Breast epithelium (tissue), 4 donors: ENCODE measurements at places on chromosomes 5 and 9. TPM values are rescaled to one million over a fixed set of nuclear protein-coding genes. Genes with fewer than 3 reads are reported as not detected.

DNA sequence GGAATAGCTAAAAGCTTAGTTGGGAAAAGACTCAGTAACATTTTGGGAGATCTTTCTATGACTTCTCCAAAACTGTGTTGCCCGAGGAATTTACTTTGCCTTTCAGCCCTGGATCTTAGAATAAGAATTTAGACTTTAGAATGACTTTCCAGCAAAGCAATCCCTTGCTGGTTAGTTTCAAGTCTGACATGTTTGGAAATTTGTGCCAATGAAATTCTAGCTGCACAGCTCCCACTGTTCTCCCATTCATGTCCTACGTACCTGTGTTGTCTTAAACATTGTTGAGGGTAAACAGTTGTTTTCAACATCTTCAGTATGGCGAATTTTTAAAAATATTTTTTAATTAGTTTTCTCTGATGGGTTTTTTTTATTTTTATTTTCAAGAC is 111.4 kb downstream of the CCDC192 start:
- no peaks in the 10 kb centered on the region for H3K36me3 ChIP-seq
- no peaks in the 10 kb centered on the region for H3K4me1 ChIP-seq
- H3K27me3 ChIP-seq, result no peaks in the 10 kb centered on the region
- peak overlapping the region; percentile 45 for H3K27ac ChIP-seq

GRCh38 chr9:92794426-92794825 is 29.8 kb upstream of the BICD2 start:
- no peaks in the 10 kb centered on the region for H3K27me3 ChIP-seq
- no peaks in the 10 kb centered on the region for H3K4me1 ChIP-seq
- H3K4me3 ChIP-seq, result no peak overlapping the region
- no peaks in the 10 kb centered on the region for H3K36me3 ChIP-seq
- no peak overlapping the region for H3K27ac ChIP-seq

DNA sequence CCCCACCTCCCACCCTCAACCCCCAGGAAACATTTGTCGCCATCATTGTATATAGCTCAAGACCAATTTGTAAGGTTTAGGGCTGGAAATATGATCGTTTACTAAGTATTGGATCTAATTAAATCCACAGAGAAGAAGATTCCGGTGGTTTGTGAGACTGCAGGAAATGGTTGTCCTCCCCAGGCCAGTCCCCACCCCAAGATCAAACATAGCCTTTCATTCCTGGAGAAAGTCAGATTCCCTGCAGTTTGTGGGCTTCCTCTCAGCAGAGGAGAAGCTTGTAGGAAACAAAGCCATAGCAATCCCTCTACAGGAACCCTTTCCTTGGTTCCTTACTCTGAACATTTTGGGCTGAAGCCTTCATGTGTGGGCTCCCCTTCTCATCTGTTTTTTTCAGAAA is 79.2 kb upstream of the TBCA start:
- no peak for DNase-seq
- H3K4me3 ChIP-seq, result no peak overlapping the region
- no peaks in the 10 kb centered on the region for H3K36me3 ChIP-seq
- no peaks in the 10 kb centered on the region for H3K4me1 ChIP-seq
- no peak overlapping the region for H3K27ac ChIP-seq
- H3K27me3 ChIP-seq, result no peaks in the 10 kb centered on the region

GRCh38 chr9:23779220-23779619 is 46.8 kb downstream of the ELAVL2 start:
- H3K4me3 ChIP-seq, result no peak overlapping the region
- H3K27me3 ChIP-seq, result no peaks in the 10 kb centered on the region
- no peaks in the 10 kb centered on the region for H3K4me1 ChIP-seq
- no peak overlapping the region for H3K27ac ChIP-seq
- DNase-seq, result no peak
- H3K36me3 ChIP-seq, result no peaks in the 10 kb centered on the region

GRCh38 chr5:38373743-38374142 is 115.4 kb downstream of the EGFLAM start:
- no peak overlapping the region for H3K27ac ChIP-seq
- H3K4me1 ChIP-seq, result no peaks in the 10 kb centered on the region
- no peaks in the 10 kb centered on the region for H3K36me3 ChIP-seq

- H3K27ac ChIP-seq, result no peak overlapping the region
- H3K4me3 ChIP-seq, result no peak overlapping the region
- H3K27me3 ChIP-seq, result no peaks in the 10 kb centered on the region
- H3K4me1 ChIP-seq, result no peaks in the 10 kb centered on the region
Measured at GRCh38 chr9:115207003-115207836, 89.3 kb upstream of the TNC start.

- no peaks in the 10 kb centered on the region for H3K27me3 ChIP-seq
- H3K4me1 ChIP-seq, result no peaks in the 10 kb centered on the region
- no peak overlapping the region for H3K27ac ChIP-seq
- no peak for DNase-seq
- H3K4me3 ChIP-seq, result no peak overlapping the region
Measured at GRCh38 chr5:10416868-10417267, 24.8 kb upstream of the ROPN1L start.

GRCh38 chr9:114525513-114525912 is 20.2 kb upstream of the WHRN start:
- H3K4me3 ChIP-seq, result no peak overlapping the region
- no peaks in the 10 kb centered on the region for H3K4me1 ChIP-seq
- no peaks in the 10 kb centered on the region for H3K27me3 ChIP-seq
- DNase-seq, result no peak
- H3K36me3 ChIP-seq, result no peaks in the 10 kb centered on the region

DNA sequence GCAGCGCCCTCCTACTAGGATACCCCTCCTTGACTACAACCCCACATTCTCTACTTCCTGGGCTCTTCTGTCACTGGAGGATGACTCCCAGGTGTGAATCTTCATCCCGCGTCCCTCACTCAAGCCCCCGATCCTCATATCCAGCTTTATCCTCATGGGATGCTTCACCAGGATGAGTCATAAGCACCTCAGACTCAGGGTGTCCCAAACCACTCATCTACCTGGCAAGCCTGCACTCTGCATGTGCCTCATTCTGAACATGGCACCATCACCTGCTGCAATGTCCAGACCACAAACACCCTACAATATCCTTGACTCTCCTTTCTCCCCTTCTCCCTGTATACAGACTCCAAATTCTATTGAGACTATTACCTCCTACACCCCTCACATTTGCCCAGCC is 1.5 kb upstream of the TGFBI start:
- H3K4me1 ChIP-seq, result peaks cover 9% of the 10 kb centered on the region
- H3K4me3 ChIP-seq, result no peak overlapping the region

DNA sequence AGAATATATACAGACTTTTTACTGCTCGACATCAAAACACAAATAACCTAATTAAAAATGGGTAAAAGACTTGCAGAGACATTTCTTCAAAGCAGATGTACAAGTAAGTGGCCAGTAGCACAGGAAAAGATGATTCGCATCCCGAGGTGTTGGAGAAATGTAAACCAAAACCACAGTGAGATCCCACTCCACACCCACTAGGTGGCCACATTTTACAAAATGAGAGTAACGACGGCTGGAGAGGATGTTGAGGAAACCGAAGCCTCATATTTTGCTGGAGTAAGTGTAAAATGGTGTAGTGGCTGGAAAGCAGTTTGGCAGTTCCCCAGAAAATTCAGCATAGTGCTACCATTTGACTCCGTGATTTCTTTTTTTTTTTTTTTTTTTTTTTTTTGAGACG is 21.3 kb upstream of the GBGT1 start:
- H3K27ac ChIP-seq, result no peak overlapping the region
- DNase-seq, result no peak
- no peaks in the 10 kb centered on the region for H3K4me1 ChIP-seq
- no peak overlapping the region for H3K4me3 ChIP-seq
- no peaks in the 10 kb centered on the region for H3K27me3 ChIP-seq
- no peaks in the 10 kb centered on the region for H3K36me3 ChIP-seq

- H3K27ac ChIP-seq, result no peak overlapping the region
- no peak for DNase-seq
- no peaks in the 10 kb centered on the region for H3K27me3 ChIP-seq
- no peaks in the 10 kb centered on the region for H3K4me1 ChIP-seq
- H3K36me3 ChIP-seq, result no peaks in the 10 kb centered on the region
Measured at GRCh38 chr5:173862047-173862477, 26.1 kb upstream of the CPEB4 start.

DNA sequence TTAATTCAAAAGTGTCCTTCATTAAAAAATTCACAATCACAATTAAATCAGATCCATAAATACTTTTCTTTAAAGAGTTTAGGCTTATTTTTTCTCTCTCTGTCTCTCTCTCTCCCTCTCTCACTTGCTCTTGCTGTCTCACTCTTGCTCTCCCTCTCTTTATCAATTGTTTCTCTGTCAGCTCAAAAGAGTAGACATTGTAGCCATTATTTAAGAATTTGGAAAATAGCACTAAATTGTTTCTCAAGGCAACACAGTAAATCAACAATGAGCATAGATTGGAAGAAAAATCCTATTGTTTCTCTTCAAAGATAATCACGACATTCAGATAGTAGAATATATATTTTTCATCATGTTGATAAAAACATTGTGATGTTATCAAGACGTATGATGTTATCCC is 1114.0 kb downstream of the PTPRD start:
- H3K27me3 ChIP-seq, result no peaks in the 10 kb centered on the region
- DNase-seq, result no peak
- no peak overlapping the region for H3K27ac ChIP-seq
- H3K4me3 ChIP-seq, result no peak overlapping the region

DNA sequence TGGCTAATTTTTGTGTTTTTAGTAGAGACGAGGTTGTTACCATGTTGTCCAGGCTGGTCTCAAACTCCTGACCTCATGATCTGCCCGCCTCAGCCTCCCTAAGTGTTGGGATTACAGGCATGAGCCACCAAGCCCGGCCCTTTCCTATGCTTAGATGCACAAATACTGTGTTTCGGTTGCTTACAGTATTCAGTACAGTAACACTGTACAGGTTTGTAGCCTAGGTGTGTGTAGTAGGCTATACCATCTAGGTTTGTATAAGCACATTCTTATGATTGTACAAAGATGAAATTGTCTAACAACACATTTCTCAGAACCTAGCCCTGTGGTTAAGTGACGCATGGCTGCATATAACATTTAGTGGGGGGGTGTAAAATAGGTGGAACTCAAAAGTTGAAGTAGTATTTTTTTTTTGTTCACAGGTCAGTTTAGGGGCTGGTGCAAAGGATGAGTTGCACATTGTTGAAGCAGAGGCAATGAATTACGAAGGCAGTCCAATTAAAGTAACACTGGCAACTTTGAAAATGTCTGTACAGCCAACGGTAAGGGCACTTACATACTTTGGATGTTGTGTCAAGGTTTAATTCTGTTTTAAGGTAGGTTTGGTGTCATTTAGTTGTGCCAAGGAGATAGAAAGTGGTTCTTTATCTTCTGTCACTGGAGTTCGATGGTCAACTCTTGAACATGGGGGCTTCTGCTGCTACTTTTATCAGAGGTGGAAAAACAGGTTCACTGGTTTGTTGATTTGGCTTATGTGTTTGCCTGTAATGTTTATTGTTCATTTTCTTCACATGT is 3.4 kb downstream of the NPM1 start:
- H3K36me3 ChIP-seq, result no peaks in the 10 kb centered on the region
- peak overlapping the region; percentile 14 for H3K4me3 ChIP-seq
- no peaks in the 10 kb centered on the region for H3K4me1 ChIP-seq

GRCh38 chr5:57186194-57186593 is 12.3 kb downstream of the GPBP1 start:
- no peaks in the 10 kb centered on the region for H3K4me1 ChIP-seq
- no peak overlapping the region for H3K27ac ChIP-seq
- no peak overlapping the region for H3K4me3 ChIP-seq
- no peak for DNase-seq
- H3K27me3 ChIP-seq, result no peaks in the 10 kb centered on the region

DNA sequence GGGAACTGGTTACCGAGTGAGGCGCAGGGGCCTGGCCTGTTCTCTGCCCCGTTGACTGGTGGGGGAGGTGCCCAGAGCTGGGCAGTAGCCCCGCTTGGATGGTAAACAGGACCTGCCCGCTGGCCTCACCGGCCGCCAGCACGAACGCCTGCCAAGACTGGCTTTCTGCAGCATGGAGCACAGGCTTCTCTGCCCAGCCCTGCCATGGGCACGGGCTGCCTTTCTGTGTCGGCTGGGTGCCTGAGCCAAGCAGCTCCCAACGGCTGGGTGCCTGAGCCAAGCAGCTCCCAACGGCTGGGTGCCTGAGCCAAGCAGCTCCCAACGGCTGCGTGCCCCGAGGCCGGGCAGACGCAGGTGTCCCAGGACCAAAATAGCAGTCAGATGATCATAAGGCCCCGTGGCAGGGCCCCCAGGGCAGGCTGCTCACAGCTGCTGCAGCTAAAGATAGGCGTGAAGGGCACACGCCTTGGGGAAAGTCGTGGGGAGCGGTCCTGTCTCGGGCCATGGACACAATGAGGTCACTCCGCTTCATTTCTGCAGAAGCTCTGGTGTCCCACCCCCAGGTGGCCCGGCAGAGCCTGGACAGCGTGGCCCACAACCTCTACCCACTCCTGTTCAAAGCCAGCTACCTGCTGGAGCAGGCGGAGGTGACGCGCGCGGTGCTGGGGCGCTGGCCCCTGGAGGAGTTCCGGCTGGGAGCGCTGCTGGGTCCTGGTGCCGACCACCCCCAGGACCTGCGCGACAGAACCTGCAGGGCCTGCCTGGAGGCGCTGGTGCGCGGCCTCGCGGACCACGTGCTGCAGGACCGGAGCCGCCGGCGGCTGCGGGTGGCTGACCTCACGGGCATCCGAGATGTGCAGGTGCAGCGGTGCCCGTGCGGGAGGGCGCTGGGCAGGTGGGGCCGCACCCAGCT is at the start of gene LRRC14B:
LRRC14B (plus strand) TSS at position 460 of the 913 bp plus-strand sequence; CDS start at position 504, 44 bp downstream.
- peak; percentile 74 for DNase-seq

DNA sequence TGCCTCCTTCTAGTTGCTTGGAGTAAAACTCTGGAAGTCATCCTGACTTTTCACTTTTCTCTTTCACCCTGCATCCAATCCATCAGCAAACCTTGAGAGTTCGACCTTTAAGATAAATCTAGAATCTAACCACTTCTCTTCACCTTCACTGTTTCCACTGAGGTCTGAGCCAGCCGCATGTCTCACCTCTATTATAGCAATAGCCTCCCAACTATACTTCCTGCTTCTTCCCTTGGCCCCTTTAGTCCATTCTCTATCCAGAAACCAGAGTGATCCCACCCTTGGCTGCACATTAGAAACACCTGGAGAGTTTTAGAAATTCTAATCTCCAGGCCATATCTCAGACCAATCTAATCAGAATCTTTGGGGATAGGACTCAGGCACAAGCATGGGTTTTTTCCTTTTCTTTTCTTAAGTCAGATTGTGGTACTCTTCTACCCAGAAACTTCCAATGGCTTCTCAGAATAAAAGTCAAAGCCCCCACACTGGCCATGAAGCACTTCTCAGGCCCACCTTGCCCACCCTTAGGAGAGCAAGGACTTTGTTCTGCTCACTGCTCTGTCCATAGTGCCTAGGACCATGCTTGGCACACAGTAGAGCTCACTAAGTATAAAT is 33.1 kb downstream of the MFAP3 start:
- no peak overlapping the region for H3K4me3 ChIP-seq
- no peaks in the 10 kb centered on the region for H3K27me3 ChIP-seq
- no peaks in the 10 kb centered on the region for H3K36me3 ChIP-seq
- DNase-seq, result no peak
- H3K27ac ChIP-seq, result no peak overlapping the region

INSYN2B gene
- not detected for total RNA-seq

PSD2 gene
- total RNA-seq, result 0.66 TPM

ATOSB gene
- 7.8 TPM for total RNA-seq

G3BP1 gene
- total RNA-seq, result 128 TPM

PHYHD1 gene
- total RNA-seq, result 67.0 TPM

TAF11L10 gene
- not detected for total RNA-seq

OBP2B gene
- total RNA-seq, result 0.98 TPM

NCS1 gene
- total RNA-seq, result 3.4 TPM

TAF11L12 gene
- not detected for total RNA-seq

PDE8B gene
- total RNA-seq, result 4.9 TPM
